ENCODE measurements at places on chromosomes 7 and 10.
A peak's percentile ranks its signal among the peaks of the same experiment; 100 is the strongest.

DNA sequence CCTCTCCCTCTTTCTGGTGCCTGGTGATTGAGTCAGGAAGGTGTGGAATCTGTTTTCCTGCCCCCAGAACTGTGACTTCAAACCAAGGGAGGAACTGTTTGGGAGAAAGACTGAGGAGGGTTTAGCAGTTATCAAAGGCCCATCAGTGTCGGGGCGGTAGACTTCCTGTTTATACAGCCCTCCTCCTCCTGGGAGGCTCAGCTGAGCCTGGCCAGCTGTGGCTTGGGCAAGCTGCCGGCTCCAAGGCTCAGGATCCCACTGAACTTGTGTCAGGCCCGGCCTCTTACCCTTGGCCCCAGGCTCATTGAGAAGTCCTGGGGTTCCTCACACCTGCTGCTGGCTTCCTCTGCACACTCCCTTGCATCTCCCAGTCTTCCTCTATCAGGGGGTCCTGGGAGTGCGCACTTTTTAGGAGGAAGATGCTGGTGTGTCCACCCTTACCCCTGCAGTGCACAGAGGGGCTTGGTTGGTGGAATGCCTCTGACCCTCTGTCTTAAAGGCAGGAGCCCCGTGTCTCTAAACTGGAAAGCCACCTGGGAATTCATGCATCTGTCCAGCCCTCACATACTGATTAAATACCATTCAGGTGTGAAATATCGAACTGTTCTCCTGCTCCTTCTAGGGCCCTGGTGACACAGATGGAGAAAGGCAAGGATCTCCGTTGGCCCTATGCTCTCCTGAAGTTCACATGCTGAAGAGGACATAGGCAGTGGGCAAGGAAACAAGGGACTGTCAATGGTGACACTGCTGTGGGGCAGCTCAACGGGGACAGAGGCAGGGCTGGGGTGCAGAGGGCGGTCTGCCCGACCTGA lies 32.4 kb downstream of the CXCL12 start:
- DNase-seq = peak; percentile 21

GRCh38 chr7:140190588-140190987 lies 13.8 kb upstream of the KDM7A start:
- DNase-seq = no peak

DNA sequence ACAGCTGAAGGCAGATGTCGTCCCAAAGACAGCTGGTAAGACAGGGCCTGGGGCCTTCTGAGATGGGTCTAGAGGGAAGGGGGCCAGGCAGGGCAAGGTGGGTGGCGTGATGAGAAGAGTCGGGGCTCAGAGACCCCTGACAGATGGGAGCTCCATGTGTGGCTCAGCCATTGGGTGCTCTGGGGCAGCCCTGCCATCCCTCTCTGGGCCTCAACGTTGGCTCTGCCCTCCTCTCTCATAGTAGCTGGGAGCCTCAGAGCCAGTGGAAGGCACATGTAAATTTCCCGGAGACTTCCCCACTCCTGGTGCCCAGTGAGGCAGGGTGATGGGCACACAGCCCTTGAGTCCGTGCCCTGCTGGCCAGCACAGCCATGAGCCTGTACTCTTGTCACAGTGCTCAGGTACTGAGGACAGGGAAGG lies 1.8 kb downstream of the PPIF start:
- DNase-seq = no peak

- DNase-seq = peak; percentile 48
These were observed 20.2 kb upstream of the ASL start for GRCh38 chr7:66055321-66055956.

DNA sequence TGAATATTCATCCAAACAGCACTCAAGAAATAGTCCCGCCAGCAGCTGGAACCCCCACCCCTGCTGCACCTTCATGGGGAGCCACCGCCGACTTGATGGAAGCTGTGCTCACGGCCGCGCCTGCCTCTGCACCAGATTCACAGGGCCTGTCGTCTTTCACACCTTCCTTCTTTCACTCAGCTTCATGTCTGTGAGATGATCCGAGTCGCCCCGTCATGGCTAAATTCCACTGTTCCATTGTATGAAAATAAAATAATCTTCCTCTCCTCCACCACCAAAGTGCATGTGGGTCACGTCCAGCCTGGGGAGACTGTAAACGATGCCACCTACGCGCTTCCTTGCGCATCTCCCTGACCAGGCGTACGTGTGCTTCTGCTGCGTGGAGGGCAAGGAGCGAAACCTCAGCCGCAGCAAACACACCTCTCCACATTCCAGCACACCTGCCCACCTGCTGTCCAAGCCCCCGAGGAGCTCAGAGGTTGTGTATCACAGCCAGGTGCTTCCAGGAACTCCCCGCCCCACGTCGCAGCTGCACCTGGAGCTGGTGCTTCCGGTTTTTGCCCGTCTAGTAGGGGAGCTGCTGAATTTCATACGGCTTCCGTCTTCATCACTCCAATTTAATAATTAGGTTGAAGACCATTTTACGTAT lies 137.0 kb downstream of the PTPRN2 start:
- no peak for DNase-seq

DNA sequence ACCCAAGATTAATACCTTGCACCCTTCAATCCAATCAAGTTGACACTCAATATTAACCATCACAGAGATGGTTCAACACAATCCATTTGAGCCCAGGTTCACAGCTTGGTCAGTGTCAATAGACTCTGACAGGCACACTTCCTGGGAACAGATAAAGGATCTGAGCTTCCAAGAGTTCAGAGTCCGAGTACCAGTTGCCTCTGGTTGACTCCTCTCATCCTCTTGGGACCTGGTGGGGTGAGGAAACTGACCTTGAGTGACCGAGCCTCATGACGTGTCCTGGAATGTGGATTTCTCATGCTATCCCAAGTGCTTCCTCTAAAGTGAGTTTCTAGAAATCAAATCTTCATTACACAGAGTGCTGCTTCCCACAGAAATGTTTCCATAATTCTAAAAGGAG lies 162.0 kb downstream of the CYP26A1 start:
- DNase-seq = peak; percentile 72

GRCh38 chr7:135898226-135898625 lies 78.9 kb downstream of the MTPN start:
- DNase-seq = no peak

DNA sequence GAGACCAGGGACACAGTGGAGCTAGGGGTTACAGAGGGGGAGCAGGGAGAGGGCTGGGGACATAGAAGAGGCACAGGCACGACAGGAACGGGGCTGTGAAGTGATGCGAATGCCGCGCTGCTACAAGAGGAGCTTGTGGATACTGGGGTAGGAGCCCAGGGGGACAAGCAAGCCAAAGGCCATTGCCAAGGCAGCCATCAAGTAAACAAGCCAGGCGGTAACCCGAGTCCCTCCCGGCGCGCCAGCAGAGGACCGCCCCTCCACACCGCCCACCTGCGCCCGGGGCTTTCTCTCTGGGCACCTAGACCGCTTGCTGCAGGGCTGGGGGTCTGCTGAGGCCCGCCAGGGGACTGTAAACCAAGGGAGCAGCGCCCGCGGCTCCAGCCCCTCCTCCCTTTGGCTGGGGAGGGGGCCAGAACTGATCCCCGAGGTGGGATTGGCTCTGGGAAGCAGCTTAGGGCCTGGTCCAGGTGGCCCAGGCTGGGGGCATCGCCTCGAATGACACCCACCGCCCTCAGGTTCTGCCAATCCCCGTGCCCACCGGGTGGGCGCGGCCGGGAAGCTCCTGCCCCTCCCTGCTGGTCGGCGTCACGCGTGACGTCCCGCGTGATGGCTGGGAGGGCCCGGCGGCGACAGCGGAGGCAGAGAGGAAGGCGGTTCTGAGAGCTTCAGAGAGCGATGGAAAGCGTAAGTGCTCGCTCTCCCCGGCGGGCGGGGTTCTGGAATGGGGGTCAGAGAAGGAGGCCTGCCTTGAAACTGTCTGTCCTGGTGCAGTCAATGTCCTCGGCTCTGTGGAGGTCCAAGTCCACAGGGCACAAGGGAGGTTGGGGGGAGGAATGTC lies 982 bp downstream of the SFXN3 start:
- peak; percentile 65 for DNase-seq

GRCh38 chr10:86512137-86512536 lies 9.5 kb downstream of the WAPL start:
- no peak for DNase-seq

GRCh38 chr7:69334701-69335100 lies 263.6 kb upstream of the AUTS2 start:
- no peak for DNase-seq

DNA sequence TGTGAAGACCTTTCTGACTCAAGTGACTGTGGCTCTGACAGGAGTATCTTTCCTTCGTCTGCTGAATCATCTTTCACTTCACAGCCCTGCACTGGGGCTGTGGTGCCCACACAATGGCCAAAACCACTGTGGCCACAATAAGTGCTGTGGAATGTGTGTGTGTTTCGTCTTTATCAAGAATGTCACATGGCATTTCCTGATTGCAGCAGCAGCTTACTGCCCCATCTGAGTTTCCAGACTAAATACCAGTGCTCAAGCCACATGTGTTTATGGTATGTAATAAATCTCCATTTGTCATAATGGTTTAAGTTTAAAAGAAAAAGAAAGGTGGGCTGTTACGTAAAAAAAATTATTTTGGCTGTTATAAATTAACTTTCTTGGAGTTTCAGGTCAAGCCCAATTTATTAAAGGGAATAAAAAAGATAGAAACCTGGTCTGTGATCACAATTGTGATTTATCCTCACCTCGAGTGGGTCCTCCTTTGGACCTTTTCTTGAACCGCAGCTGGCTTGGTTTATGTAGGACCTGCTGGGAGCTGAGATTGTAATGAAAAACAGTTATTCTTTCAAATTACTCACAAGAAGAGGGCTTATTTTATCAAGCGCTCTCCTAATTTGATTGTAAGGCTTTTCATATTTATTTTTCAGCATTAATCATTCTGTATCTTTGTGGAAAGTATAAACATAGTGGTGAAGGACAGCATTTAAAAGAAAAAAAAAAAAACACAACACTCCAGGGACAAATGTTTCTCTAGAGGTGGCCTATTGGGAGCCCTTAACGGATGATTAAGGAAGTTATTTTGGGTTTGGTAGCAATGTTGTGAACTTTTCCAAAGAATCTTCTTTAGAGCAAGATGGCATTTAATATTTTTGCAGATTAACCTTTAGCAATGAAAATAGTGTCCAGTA lies 116.2 kb downstream of the LRMDA start:
- peak; percentile 97 for DNase-seq

- no peak for DNase-seq
These were observed 330.1 kb downstream of the GRID1 start for GRCh38 chr10:86036544-86036831.

GRCh38 chr7:47088329-47089067 lies 493.4 kb downstream of the TNS3 start:
- DNase-seq = peak; percentile 57

All from A172 (cell line).